Endodermal cell (in vitro differentiated cells): ENCODE measurements at places on chromosomes 2 and 18.

DNA sequence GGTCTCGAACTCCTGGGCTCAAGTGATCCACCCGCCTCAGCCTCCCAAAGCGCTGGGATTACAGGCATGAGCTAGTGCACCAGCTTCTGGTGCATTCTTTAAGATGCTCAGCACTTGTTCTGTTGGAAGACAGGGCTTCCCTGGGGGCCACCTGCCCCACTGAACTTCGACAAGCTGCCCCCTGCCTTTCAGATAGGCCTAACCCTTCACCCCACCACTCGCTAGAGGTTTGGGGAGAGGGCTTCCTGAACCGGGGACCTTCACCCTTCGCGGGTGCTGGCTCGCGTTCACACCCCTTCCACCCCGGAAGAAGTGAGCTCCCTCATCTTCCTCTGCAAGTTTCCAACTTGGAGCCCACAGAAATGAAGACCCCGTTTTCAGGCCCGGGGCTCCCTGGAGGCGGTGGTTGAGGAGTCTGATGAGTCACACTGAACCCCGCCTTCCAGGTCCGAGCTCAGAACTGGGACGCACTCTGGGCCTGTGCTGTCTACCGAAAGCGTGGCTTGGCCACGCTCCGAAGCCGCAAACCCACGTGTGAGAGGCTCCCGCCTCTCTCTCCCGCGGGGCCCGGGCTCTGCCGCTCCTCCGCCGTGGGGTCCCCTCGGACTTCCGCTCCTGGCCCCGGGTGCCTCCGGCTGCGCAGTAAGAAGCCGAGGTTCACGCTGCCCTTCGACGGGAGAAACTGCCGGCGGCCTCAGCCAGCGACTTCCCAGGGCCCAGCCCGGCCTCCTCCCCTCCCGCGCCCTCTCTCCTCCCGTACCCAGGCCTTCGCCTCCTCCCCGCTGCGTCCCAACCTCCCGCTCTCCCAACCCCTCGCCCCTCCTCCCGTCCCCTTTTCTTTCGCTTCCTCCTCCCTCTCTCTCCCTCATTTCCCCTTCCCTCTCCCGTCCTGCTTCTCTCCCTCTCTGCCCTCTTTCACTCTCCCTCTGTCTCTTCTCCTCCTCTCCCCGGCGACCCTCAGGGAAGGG lies 47.5 kb upstream of the SP3 start:
- peak; percentile 90 for DNase-seq

DNA sequence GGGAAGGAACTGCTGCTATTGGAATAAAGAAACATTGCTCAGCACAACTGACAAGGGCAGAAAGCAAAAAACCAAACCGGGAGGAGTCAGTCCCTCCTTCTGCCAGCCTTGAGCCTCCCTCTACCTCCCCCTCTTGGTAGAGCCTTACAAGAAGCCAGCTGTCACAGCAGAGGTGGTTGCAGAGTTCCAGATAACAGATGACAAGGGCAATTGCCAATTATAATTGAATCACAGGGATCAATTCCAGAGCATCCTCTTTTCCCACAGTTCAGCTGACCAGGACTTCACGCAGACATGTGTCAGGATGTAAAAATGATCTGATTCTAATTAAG lies 548.2 kb upstream of the LRRTM1 start:
- DNase-seq = peak; percentile 78

GRCh38 chr2:24711865-24712264 lies 81.3 kb downstream of the PTRHD1 start:
- DNase-seq = no peak

GRCh38 chr2:55511508-55512124 lies 7.9 kb upstream of the CFAP36 start:
- DNase-seq = peak; percentile 72

GRCh38 chr2:151156431-151156830 lies 105.2 kb downstream of the RBM43 start:
- no peak for DNase-seq

GRCh38 chr2:46394649-46395510 lies 84.5 kb upstream of the TMEM247 start:
- no peak for DNase-seq

DNA sequence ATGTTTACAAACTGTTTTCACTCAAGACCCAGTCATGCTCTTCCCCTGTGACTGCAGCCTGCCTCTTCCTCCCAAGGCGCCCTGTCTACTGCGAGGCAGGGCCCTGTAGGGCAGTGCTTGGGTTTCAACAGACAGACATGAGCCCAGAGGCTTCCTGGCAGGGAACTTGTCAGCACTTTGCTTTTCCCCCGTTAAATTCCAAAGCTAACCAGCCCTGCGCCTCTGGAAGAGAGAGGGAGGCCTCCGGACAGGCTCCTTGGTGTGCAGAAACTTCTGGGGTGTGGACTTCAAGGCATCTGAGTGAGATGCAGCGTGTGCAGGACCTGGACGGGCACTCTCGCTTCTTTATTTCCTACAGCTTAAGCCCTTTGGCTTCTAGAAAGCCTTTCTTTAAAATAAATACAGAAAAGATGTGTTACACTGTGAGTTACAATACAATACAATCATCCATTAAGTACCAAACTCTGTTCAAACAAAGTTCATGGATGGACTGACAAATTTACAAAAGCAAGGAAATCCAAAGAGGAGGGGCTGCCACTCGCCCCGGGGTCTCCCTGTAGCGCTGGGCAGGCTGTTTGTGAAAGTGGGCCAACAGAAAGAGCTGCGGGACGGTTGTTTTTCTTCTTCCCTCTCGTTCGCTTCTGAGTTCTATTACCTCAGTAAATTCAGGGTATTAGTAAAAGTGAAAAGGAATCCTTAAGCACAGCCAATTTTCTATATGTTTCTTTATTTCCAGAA lies 8.8 kb upstream of the ZNF516 start:
- DNase-seq = peak; percentile 80

GRCh38 chr18:31102025-31102684 lies at the start of gene DSC2:
TSS of gene DSC2 (minus strand) at chr18:31102421. CDS start at chr18:31101971, 450 bp downstream.
- peak; percentile 90 for DNase-seq

DNA sequence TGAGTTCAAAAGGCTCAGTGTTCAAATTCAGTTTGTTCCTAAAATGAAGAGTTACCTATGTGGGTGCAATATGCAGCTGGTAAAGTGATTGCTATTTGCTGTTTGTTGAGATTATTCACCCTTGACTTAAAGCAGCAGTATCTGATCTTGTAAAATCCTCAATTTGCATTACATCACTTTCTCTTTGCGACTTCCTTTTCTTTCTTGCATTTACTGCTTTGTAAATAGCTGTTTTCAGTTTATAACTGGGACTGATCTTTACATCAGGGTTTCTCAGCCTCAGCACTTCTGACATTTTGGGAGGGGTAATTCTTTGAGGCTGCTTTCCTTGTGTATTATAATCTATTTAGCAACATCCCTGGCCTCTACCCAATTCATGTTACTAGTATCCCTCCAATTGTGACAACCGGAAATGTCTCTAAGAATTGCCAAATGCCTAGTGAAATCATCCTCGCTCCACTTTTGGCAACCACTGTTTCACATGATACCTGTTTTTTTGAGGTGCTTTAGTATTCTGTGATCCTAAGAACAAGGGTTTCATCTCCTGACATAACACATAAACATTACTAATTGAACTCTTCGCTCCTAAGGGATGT lies 12.1 kb upstream of the ERCC3 start:
- no peak for DNase-seq

DNA sequence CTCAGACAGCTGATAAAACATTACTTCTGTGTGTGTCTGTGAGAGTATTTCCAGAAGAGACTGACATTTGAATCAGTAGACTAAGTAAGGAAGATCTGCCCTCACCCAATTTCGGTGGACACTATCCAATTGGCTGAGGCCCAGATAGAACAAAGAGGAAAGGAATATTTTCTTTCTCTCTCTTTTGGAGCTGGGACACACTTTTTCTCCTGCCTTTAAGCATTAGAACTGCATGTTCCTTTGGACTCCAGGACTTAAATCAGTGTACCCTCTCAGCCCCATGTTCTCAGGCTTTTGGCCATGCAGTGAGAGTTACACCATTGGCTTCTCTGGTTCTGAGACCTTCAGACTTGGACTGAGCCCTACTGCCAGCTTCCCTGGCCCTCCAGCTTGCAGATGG lies 3.3 kb upstream of the SRBD1 start:
- DNase-seq = no peak

GRCh38 chr18:49548229-49548636 lies 13.6 kb upstream of the LIPG start:
- DNase-seq = peak; percentile 33

DNA sequence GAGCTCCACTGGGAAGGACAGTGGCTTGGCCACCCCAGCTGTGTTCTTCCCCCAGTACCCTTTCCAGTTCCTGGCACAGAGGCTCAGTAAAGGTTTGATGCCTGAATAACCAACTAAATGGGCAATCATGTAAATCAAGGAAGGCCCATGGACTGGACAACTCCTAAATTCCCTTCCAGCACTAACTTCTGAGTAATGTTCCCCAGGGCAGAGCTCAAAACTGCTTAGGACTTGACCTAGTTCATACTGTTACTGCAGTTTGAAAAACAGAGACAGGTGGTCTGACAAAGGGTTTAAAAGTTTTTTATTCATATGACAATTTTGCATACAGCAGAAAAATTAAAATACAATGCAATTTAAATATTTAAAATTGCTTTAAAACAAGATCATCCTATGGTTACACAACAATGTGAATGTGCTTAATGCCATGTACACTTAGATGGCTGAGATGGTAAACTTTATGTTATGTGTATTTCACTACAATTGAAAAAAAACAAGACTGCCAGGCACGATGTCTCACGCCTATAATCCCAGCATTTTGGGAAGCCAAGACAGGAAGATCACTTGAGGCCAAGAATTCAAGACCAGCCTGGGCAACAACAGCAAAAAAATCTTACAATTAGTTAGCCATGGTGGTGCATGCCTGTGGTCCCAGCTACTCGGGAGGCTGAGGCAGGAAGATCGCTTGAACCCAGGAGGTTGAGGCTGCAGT lies 26.2 kb downstream of the PCBP1 start:
- no peak for DNase-seq

DNA sequence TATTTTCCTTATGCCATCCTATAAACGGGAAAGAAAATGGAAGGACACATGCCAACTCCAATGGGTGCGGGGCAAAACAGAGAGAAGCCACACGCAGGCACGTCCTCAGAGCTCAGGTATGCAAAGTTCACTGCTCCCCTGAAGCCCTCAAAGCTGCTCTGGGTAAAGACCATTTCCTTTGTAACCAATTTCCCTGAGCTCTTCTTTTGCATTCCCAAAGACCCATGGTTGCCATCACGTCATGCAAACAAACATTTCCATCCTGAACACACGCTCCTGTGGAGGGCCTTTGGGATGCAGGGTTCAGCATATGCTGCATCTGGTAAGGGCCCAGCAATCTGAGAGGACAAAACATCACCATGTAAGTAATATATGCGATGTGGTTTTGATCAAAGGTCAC lies 69.4 kb downstream of the EMILIN2 start:
- DNase-seq = peak; percentile 66

DNA sequence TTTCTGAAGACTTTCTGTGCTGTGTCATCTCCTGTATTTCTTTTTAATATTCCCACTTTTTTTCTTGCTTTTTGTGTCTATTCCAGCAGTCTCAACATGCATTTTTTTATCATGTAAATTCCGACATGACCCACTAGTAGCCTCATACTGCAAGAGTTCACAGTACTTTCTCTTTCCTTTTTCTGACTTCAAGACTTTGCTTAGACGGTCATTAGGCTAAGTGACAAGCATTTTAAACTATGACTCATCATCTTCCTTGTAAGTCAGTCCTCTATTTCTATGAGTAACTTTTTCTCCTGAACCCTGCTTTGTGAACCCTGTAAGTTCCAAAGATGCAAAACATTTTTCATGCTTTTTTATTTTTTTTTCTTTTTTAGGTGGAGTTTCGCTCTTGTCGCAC lies 381.2 kb downstream of the TXNL1 start:
- no peak for DNase-seq

- no peak for DNase-seq
These were observed 236.8 kb downstream of the ZNF516 start for GRCh38 chr18:76258209-76258608.

- no peak for DNase-seq
These were observed 53.4 kb downstream of the PKP4 start for GRCh38 chr2:158509928-158510797.

DNA sequence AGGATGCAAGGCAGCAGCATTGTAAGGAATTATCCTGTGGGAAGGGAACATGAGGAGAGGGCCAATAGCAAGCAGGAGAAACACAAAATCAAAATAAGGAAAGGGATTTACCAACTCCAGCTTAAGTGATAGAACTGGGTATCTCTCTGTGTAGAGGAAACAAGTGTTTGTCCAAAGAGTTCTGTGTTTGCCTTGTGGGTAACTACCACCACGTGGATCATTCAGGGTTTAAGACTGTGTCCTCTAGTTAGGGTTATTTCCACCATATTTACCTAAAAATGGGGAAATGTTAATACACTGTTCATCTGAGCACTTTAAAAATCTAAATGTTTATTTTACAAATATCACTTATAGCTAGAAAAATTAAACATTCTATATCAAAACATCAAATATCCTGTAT lies 283.3 kb downstream of the EIPR1 start:
- no peak for DNase-seq

GRCh38 chr18:73283788-73284187 lies 416.0 kb upstream of the NETO1 start:
- no peak for DNase-seq

DNA sequence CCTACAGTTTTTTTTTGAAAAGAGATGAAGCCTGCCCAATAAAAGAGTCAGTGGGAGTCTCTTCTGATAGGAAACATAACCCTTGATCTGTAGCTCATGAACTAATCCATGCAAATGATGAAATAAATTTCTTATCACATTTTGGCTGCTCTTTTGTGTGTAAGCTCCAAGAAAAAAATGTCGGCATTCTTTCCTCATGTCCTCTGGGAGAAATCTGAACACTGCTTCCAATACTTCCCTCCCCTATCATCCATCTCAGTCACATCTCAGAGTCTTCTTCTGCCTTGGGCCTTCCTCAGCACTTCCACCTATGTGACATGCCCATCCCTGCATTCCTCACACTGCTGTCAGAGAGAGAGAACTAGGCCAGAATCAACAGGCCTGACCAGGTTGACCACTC lies 395.7 kb upstream of the ST6GAL2 start:
- no peak for DNase-seq

- DNase-seq = no peak
These were observed 25.7 kb upstream of the COX7A2L start for GRCh38 chr2:42386682-42387081.

- no peak for DNase-seq
These were observed 101.0 kb downstream of the SLC25A12 start for GRCh38 chr2:171792886-171793580.

DNA sequence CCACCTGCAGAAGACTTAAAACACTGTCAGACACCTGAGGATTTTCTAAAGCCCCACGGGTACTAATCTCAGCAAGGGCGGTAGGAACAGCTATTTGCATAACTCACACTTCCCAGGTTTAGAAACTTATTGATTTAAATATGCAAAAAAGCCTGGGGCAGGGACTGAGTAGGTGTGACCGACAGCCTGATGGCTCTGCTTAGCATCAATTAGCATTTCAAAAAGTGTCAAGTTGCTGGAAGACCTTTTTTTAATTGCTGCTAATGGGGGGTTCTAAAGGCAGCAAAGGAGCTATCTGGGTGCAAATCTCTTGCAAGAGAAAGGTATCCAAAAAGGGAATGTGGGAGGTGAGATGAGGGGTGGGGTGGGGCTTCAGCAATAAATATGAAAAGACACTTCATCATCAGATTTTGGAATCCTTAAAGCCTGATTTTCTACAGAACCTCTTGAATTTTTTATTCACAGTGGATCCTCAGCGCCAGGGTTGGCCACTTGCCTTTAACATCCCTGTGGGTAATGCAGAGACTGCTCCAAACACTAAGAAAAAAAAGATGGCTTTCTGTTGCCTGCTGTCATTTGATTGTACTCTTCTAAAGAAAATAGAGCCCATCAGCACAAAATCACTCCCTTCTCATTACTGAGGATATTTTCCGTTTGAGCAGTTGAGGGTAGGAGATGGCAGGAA lies 121.1 kb upstream of the RMP24 start:
- peak; percentile 88 for DNase-seq
